Diencephalon (tissue), 1 donor: ENCODE measurements at places on chromosomes 6 and 20. TPM values are rescaled to one million over a fixed set of nuclear protein-coding genes. Genes with fewer than 3 reads are reported as not detected.

Gene NTSR1
- 2.1 TPM for total RNA-seq

Gene PDYN
- total RNA-seq = 35.5 TPM

Gene EFCAB8
- not detected for total RNA-seq

Gene FAM83C
- total RNA-seq = not detected

Gene OOEP
- total RNA-seq = not detected

Gene PPIL6
- total RNA-seq = 32.5 TPM

Gene BHLHE23
- not detected for total RNA-seq

Gene OSBPL2
- 49.4 TPM for total RNA-seq

Gene OSTM1
- total RNA-seq = 59.1 TPM

Gene RBPJL
- not detected for total RNA-seq

Gene MYH7B
- 0.46 TPM for total RNA-seq

Gene SCGN
- 13.8 TPM for total RNA-seq

Gene PPP1R14C
- 35.5 TPM for total RNA-seq

Gene NKX2-2
- 3.5 TPM for total RNA-seq

Gene GRM1
- 26.8 TPM for total RNA-seq

Gene ETV7
- not detected for total RNA-seq

Gene MYCT1
- total RNA-seq = 4.4 TPM

Gene NT5DC1
- total RNA-seq = 6.5 TPM

Gene OXT
- 46.4 TPM for total RNA-seq

Gene TPMT
- total RNA-seq = 15.7 TPM

Gene TTK
- 10.1 TPM for total RNA-seq

Gene CDH26
- total RNA-seq = 0.69 TPM

Gene RAET1G
- not detected for total RNA-seq

Gene HLA-DRB5
- 3.0 TPM for total RNA-seq

Gene TCP11
- 0.23 TPM for total RNA-seq

Gene VGLL2
- total RNA-seq = 0.46 TPM

Gene ARHGAP40
- not detected for total RNA-seq

Gene KHDC1L
- 0.69 TPM for total RNA-seq

Gene LTA
- not detected for total RNA-seq

Gene HLA-DOA
- total RNA-seq = 1.2 TPM

Gene FYN
- 350 TPM for total RNA-seq

Gene MATN4
- 4.8 TPM for total RNA-seq

Gene SSTR4
- total RNA-seq = 2.1 TPM

Gene NOTCH4
- total RNA-seq = 8.8 TPM

Gene SLC22A2
- total RNA-seq = 0.46 TPM
